ENCODE measurements at places on chromosomes 12 and 14. TPM values are rescaled to one million over a fixed set of nuclear protein-coding genes. Genes with fewer than 3 reads are reported as not detected.

KLHL33 gene
- total RNA-seq, result 0.27 TPM

SLC5A8 gene
- not detected for total RNA-seq

- no peaks in the 10 kb centered on the region for H3K36me3 ChIP-seq
- no peak overlapping the region for H3K27ac ChIP-seq
- DNase-seq, result no peak
- H3K4me1 ChIP-seq, result peaks cover 4% of the 10 kb centered on the region
- no peak overlapping the region for H3K4me3 ChIP-seq
Measured at GRCh38 chr12:95733141-95733825, 57.3 kb downstream of the NTN4 start.

DNA sequence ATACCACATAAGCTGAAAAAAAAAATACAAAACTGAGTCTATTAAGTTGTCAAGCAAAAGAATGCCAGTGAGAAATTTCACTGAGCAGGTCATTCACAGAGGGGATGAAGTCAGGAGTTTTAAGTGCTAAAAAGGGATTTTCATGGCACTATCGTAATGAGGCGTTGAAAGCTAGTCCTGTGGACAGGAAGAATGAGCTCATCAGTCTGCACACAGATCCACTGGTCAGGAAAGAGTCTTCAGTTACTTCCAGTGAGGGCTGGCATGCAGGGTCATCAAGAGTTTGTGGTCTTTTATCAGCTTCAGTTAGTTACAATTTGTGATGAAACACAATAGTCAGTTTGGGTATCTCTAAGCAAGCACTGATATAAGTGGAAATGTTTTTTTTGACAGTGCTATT lies 88.1 kb upstream of the WSCD2 start:
- no peaks in the 10 kb centered on the region for H3K27me3 ChIP-seq
- no peak for DNase-seq
- H3K4me3 ChIP-seq, result no peak overlapping the region

TMX1 gene
- 28.6 TPM for total RNA-seq

GRCh38 chr12:113393749-113394148 lies 9.9 kb downstream of the SDS start:
- no peak for DNase-seq
- H3K4me3 ChIP-seq, result no peak overlapping the region
- no peak overlapping the region for H3K27ac ChIP-seq
- H3K4me1 ChIP-seq, result no peaks in the 10 kb centered on the region
- no peaks in the 10 kb centered on the region for H3K36me3 ChIP-seq

Data from B cell (primary cell).